ENCODE measurements at places on chromosomes 11 and 22.

DNA sequence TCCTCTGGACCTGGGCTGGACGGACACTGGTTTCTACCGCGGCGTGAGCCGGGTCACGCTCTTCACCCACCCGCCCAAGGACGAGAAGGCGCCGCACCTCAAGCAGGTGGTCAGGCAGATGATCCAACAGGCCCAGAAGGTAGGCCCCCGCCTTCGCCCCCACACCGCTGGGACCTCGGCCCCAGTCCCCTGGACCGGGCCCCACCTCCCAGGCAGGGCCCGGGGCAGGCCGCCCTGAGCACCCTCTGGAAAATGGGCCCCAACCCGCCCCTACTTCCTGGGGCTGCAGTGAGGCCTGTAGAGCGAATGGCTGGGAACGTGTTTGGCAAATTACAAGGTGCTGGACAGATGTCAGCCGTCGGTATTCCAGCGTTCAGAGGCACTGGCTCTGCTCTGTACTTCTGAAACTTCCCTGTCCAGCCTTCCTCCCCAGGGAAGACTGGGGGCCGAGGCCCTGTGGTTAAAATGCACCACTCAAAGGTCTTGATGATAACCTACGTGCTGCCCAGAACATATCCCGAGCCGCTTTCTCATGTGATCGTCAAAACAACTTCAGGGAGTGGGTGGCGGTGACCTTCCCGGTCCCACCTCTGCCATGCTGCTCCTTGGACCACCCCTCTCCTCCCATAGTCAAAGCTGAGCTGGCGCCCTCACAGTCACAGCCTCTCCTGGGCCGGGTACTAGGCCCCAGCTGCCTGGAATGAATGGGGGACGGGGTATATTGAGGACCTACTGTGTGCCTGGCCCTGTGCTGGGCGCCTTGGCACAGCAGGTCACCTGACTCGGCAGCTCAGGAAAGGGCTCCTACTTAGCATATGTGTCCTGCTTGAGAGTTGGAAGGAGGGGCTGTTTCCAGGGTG, 869 bp downstream of the FAM83F start:
- DNase-seq: no peak

DNA sequence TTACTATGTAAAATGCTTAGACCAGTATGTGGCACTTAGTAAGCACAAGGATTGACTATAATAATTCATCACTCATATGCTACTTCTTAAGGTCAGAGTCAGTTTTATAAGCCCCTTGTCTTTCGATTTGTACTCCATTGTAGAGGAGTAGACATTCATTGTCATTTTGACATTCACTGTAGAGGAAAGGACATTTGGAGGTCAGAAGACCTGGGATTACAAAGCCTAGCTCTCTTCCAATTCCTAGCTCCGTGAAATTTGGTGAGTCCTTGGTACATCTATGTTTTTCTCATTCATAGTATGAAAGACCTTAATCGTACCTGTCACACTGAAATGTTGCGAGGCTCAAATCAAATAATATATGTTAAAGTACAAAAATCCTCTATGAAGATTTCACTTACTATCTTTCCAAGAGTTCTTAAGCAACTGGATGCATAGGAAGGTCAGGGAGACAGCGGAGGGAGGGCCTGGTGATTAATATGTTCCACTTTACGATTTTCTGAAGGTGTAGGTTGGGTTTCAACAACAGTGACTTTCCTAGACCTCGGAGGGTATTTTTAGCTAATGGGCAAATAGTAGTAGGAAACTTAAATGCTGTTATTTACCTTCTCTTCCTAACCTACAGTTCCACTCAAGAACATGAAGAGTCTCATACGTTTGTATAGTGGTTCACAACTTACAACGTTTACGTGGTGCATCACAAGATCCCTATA, 1.4 kb upstream of the EMSY start:
- no peak for DNase-seq

DNA sequence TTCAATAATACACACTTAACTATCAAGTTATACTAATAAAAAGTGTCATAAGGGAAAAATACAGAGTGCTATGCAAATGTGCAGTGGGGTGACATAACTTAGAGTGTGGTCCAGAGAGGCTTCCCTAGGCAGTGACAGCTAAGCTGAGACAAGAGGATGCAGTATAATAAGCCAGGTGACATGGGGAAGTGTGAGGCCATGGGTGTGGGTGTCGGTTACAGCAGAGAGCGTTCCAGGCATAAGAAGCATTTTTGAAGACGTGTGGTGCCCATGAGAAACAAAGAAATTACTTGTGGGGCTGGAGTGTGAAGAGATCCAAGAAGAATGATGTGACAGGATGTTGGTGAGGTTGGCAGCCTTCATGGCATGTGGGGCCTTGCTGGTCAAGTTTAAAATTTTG, 78.1 kb upstream of the PICALM start:
- no peak for DNase-seq

DNA sequence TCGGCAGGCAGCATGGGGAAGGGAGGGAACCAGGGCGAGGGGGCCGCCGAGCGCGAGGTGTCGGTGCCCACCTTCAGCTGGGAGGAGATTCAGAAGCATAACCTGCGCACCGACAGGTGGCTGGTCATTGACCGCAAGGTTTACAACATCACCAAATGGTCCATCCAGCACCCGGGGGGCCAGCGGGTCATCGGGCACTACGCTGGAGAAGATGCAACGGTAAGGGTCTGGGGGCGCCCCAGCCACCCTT, 204 bp downstream of the FADS2 start:
- DNase-seq: no peak

DNA sequence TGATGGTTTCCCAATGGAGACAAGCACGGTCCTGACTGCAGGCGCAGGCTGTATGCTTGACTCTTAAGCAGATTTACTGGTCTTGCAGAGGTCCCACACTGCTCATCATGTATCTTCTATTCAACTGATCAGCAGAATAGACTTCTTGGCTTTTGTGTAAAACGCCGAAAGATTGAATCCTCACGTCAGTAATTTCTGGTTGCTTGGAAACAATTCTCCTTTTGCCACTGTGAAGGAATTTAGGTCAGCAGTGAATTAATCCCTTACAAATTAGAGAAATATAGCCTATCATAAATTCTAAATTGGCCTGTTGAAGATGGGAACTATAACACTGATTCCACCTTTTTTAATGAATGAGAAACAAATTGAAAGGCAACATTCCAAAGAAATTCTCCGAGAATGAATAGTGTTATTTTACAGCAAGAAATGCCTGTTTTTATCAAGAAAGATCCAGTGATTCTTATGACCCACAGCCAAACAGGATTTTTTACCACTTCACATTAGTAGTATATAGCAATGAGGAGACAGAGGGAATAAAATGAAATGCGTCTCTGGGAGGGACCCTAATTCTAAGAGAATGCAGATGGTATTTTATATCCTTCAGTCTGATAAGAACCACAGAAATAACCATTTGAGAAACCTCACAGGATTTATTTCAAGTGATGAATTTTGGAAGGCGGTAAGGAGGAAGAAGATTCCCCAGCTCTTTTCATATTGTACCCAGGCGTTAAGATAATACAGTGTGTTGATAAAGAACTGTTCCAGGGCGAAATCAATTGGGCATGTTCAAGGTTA, 362.5 kb downstream of the RAB38 start:
- DNase-seq: no peak

GRCh38 chr11:68128682-68129327, 7.6 kb upstream of the CHKA start:
- DNase-seq: no peak

DNA sequence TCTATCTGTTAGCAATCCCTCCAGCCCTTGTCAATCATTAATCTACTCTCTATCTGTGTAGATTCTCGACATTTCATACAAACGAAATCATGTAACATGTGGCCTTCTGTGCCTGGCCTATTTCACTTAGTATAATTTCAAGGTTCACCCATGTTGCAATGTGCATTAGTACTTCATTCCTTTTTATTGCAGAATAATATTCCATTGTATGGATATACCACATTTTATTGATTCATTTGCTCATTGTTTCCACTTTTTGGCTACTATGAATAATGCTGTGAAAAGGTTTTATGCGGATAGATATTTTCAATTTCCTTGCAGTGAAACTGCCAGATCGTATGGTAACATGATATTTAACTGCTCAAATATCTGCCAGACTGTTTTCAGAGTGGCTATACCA, 100.1 kb downstream of the MIAT start:
- no peak for DNase-seq

DNA sequence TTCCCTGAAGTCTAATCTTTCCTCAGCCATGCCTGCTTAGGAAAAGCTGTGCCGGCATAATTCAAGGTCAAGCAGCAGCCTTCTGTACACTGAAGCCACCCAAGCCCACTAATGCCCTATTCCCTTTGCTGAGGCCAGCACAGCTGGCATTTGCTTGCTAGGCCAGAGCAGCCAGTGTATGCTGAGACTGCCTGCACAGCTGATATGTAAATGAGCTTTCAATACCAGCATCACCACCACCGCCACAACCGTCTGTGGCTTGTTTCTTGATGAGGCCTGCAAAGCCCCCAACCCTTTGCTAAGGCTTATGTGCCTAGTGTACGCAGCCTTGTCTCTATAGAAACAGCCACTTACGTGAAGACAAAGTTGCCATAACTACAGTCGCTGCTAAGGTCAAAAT, 56.3 kb upstream of the TNRC6B start:
- DNase-seq: no peak

DNA sequence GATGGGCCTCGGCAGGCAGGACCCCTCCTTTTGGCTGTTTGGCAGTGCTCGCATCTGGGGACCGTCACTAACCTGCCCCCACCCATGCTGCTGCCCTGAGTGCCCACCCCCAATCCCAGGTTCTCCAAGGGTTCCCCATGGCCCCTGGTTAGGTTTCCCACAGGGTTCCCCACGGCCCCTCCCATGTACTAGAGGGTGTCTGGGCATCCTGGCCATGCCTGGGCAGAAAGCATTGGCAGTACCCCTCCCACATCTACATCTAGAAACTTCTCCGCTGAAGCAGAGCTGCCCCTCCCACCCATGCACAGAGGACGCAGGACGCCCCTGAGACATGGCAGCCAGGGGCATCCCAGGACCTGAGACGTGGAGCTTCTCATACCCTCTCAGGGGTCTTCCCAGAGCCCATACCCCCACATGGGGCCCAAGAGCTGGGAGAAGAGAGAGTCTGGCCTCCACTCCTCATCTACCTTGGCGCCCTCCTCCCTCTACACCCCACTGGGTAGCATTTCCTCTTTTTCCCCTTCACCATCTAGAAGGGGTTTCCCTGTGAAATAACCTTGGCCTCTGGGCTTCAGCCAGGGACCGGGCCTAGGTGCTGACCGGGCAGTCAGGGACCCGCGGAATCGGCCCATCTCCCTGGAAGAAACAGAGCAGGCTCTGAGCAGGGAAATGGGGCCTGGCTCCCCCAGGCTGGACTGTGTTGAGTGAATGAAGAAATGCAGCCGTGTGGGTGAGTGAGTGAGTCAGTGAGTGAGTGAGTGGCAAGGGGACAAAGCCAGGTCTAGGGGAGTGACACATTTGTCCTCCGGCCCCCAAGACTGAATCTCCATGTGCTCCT, 987.3 kb downstream of the BRD1 start:
- DNase-seq: no peak

GRCh38 chr22:47550524-47551430, 788.3 kb downstream of the TBC1D22A start:
- DNase-seq: no peak

DNA sequence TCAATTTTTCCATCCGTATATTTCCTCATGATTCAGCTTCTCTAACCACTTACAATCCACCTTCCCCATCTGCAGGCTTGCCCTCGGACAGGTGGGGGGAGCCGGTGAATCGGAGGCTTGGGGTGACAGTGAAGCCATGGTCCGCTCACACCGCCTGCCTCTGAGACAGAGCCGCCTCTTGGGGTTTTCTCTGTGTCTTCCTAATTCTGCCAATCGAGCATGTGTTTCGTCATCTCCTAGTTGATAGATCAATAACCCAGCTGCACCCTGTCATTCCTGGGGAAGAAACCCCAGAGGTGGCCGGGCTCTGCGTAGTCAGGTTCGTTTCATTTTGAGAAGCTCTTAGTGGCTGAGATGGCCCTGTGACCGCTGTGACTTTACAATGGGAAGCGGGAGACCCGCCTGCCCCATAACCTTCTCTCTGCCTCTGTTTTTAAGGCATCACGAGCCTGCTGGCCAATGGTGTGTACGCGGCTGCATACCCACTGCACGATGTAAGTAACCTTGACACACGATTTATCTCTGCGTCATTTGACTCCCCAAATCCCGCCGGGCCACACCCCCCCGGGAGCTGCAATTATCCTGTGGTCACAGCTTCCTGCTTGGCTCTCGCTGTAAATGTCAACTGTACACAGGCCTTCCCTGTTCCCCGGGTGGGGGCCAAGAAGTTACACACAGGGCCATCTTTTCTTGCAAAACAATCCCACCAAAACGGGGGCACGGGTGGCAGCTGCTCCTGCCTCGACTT, 33.3 kb downstream of the ANO1 start:
- no peak for DNase-seq

DNA sequence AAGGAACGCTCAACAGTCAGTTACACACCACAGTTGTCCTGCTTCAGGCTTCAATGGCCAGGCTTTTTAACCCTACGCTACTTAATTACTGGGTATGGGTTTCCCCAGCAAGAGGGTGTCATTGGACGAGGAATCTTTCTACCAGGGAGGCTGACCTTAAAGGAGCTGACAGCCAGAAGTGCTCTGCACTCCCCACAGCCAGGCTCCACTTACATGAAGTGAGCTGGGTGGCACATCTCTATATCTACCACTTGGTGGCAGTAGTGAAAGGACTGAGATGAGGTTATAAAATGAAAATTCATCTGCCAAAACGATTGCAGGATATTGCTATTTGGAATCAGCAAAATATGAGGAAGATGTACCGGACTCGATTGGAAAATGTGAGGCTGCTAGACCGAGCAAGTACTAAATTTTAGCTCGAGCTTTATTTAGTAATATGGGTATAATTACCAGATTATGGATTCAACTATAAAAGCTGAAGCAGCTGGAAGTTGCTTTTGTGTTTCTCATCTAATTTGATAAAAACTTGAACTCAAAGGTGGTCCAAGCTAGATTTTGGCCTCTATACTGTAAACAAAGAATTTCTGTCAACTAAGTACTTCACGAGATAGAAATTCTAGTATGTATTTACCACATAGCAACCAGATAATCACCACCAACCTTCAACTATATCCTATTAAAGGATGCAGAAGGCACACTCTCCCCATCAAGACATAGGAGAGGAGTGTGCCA, 53.9 kb upstream of the CEP126 start:
- DNase-seq: no peak

DNA sequence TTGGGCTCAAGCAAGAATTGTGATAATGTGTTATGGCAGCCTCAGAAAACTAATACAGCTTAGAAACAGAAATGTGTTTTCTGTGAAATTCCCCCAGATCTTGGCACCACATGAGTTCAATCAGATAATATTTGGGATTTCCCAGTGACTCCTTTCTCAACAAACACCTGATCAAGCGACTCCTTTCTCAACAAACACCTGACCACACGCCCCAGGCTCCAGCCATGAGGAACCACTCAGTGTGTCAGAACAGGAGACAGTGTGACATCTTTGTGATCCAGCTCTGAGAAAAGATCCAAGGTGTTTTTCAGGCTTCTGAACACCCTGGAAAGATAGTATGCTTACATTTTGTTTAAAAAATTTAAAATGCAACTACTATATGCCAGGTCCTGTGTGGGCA, 1.9 kb upstream of the UVRAG start:
- no peak for DNase-seq
